Mesenteric fat pad (tissue), 1 donor: ENCODE measurements at places on chromosomes 7 and 10. TPM values are rescaled to one million over a fixed set of nuclear protein-coding genes. Genes with fewer than 3 reads are reported as not detected.

DNA sequence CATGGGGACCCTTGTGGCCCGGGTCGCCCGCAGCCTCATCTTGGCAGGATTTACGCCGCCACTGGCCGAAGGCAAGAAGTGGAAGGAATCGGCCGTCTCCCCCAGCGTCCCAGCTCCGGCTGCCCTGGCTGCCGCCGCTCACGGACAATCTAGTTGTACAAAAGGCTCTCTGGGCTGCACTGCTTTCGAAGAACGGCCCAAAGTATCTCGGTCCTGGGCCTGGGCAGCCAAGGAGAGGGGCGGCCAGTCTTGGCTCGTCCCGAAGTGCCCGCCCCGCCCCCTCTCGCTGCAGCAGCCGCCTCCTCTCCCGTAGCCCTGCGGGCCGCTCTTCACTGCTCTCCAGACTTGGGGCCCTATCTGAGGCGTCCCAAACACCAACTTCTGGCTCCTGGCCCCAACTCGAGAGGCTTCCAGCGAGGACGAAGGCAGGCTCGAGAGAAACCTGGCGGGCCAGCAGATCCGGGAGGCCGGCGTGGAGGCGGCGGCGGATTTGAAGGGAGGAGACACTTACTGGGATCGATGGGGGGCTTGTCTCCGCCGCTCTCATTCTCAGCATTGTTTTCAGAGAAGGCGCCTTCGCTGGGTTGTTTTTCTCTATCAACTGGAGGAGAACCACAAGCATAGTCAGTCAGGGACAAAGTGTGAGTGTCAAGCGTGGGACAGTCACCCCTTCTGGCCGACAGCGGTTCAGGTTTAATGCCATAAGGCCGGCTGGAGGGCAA, 809 bp downstream of the HOXA9 start:
- DNase-seq = no peak

Gene LLCFC1
- not detected for total RNA-seq

DNA sequence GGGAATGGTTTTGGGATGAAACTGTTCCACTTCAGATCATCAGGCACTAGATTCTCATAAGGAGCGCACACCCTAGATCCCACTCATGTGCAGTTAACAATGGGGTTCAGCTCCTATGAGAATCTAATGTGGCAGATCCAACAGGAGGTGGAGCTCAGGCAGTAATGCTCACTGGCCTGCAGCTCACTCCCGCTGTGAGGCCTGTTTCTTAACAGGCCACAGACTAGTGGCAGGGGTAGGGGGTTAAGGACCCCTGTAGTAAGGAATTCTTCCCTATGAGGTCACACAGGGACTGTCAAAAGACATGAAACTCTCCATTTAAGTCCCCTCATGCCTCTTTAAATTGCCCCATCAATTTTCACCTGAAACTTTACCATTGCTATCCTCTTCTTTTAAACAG, 8.0 kb downstream of the HGF start:
- no peak for DNase-seq

DNA sequence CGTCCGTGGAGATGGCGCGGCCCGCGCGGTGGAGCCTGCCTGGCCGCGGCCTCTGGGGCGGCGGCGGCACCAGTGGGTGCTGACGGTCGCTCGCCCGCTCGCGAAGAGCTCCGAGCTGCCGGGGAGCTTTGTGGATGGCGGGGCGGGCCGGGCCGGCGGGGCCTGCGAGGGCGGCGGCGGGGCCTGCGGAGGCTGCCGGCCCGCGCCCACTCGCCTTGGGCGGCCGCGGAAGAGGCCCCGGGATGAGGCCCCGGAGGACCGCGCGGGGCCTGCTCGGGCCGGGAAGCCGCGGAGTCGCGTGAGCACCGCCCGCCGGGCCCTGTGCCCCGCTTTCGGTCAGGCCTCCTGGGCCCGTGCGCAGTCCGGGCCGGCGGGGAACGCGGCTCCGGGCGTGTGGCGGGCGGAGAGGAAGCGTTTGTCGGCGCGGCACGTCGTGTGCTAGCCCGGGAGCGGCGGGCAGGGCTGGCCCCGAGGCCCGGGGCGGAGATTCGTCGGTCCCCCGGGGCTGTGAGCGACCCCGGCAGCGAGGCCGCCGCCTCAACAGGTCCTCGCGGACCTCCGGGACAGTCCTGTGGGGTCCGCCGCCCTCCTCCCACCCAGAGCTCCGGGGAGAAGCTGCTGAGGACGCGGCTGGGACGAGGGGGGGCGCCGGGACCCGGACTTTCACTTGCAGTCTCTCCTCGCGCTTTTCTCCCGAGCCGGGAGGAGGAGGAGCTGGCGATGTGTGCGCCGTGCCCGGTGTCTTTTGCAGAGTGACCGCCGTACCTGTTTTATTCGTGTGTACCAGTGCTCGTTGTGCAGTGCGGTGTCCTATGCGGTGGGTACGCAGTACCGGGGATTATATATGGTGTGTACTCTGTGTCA, 578 bp downstream of the ZMYND11 start:
- peak; percentile 91 for DNase-seq

Gene SUN3
- total RNA-seq = not detected

GRCh38 chr7:92766461-92767003, 69.8 kb downstream of the CDK6 start:
- no peak for DNase-seq

DNA sequence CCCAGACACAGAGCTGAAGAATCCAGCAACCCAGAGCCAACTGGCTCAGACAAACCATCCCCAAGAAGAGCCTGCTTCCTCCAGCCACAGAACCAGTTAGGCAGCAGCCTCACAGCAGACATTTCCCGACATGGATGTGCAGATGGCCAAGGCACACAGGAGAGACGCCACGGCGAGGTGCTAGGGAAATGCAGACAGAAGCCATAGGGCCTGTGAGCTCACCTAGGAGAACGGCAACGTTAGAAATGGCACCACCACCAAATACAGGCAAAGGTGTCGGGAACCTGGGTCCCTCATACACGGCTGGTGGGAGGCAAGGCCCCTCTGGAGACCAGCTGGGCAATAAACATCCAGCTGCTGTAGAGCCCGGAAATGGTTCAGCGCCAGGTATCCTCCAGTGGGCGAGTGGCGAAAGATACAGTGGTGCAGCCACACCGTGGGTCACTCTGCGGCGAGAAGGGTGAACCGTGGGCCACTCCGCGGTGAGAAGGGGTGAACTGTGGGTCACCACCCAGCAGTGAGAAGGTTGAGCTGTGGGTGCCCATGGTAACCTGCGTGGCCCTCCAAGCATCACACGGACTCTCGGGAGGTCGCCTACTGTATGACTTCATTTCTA, 31.2 kb downstream of the JAKMIP3 start:
- peak; percentile 47 for DNase-seq

DNA sequence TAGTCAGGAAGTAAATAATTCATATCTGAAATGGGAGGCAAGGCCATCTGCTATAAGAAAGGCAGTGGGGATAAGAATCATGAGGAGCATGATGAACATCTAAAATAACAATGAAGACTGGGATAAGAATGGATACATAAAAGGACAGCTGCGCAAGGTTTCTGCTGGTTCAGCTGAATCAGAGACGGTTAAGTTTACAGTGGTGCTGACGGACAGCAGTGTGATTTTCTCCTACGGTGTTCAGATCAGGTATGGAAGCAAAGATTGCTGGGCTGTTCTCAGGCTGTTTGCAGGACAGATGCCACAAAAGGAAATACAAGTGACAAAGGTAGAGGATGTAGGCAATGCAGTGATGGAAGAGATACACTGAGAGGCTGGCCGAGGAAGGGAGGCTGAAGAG, 8.4 kb downstream of the CYCS start:
- no peak for DNase-seq

GRCh38 chr7:91137788-91138368, 126.4 kb upstream of the FZD1 start:
- DNase-seq = no peak

DNA sequence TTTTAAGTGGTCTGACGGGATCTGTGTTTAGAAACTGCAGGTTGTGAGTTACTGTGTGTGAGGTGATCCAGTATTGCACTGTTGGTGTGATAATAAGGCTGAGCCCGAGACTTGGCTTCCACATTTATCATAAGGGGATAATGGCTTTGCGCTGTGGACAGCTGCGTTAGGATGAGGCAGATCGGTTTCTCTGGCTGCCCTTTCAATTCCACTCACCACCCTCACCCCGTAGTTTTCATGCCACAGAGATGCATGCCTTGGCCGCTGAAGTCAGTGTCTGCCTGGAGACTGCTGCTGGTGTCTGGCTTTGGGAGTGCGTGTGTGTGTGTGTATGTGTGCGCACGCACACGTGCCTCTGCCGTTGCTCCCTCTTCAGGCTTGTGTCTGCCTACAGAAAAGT, 273.0 kb downstream of the CCDC3 start:
- no peak for DNase-seq

DNA sequence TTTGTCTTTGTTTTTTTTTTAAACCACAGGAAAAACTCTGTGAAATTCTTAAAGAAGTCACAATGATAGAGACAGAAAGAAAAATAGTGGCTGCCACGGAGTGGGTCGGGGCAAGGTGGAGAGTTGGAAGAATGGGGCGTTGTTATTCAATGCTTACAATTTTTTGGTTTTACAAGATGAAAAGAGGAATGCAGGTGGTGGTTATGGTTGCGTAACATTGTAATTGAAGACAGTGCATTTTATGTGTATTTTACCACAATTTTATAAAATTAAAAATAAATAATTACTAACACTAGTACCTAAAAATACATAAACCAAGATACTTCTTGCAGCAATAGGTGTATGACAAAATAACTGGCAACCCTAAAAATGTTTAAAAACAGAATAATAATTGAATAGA, 76.9 kb upstream of the VOPP1 start:
- DNase-seq = no peak

DNA sequence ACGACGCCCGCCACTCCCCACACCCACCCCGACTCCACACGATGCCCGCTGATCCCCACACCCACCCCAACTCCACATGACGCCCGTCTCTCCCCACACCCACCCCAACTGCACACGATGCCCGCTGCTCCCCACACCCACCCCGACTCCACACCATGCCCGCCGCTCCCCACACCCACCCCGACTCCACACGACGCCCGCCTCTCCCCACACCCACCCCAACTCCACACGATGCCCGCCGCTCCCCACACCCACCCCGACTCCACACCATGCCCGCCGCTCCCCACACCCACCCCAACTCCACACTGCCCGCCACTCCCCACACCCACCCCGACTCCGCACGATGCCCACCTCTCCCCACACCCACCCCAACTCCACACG, 317.0 kb downstream of the DNAJB6 start:
- no peak for DNase-seq

Gene C7orf33
- total RNA-seq = not detected

GRCh38 chr7:50826371-50827172, 43.9 kb upstream of the GRB10 start:
- no peak for DNase-seq

GRCh38 chr7:88226886-88227516, 7.2 kb upstream of the SRI start:
- no peak for DNase-seq

- DNase-seq = no peak
Measured at GRCh38 chr7:31007634-31008033, 43.9 kb downstream of the GHRHR start.

Gene MYPN
- total RNA-seq = not detected

Gene TAS2R5
- total RNA-seq = 1.1 TPM

DNA sequence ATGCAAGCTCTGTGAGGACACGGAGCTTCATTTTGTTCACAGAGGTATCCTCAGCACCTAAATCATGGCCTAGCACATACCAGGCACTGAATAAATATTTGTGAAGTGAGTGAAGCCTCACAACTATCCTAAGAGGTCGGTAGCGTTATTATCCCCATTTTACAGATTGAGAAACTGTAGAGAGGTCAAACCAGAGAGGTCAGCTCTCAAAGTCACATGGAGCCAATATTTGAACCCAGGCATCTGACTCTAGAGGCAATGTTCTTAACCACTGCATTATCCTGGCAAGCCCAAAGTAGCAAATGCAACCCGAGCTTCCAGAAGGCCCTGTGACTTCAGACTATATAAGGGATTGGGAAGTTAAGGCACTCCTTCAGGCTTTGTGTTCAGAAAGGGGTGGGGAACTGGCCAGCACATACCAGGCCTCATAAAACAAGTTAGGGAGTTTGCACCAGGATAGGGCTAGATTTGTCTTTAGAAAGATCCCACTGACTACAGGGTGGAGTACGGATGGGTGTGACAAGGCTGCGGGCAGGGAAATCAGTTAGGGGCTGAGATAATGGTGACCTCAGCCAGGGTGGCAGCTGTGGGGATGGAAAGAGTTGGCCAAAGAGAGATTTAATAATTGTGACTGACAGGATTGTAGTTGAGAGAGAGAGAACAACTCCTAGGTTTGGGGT, 101.4 kb downstream of the TBXAS1 start:
- DNase-seq = no peak

DNA sequence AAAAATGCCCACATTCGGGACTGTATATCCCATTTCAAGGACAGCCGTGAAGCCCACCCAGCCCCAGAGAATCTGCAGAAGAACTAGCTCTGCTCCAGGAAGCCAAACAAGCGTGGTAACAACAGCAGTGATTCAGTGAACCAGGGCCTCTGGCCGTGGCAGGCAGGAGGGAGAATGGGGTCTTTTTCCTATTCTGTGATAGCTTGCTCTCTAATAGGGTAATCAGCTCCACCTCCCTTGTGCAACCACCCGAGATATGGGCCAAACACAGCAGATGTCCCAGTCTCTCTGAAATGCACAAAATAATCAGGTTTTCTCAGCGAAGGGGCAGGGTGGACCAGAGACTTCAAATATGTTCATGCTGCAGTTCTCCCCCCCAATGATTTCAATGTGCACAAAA, 35.8 kb downstream of the CHST15 start:
- no peak for DNase-seq

GRCh38 chr7:65250697-65251395, 122.8 kb upstream of the ZNF92 start:
- DNase-seq = peak; percentile 68

Gene TRIL
- total RNA-seq = 3.7 TPM

GRCh38 chr10:68075550-68076004, 494 bp upstream of the HERC4 start:
- DNase-seq = no peak

DNA sequence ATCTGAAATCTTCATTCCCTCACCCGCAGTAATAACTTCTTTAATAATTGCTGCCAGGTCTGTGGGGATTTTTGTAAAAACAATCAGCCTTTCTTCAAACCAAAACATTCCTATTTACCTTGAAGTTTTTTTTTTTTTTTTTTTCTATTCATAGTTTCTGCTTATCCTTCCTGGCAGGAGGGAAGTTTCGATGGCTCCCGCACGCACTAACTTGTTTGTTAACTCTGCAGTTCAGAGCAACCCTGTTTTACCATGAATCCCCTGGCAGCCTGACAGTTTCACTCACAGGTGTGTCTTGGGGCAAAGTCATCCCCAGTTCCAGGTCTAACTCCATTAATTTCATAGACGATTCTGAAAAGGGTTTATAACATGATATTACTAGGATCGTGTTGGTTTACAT, 149.3 kb downstream of the KLF6 start:
- no peak for DNase-seq

- no peak for DNase-seq
Measured at GRCh38 chr10:4174197-4174596, 389.2 kb upstream of the KLF6 start.

DNA sequence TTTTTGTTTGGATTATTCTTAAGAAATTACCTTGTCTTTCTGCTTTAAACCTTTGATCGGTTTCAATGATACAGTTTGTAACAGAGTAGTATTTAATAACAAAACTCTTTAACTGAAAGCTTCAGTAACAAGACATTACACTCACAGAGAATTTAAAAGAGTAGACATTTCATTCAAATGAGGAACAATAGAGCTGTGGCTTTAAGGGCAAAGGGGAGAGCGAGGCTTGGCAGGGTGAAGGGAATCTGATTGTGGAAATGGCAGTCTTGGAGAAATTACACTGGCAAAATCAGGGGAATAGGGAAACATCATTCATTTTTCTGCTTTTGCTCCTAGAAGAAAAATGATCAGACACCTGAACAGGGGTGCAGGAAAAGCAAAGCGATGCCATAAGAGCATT, 5.1 kb upstream of the HIPK2 start:
- DNase-seq = no peak
